Vein endothelial cell (primary cell): ENCODE measurements at places on chromosomes 6 and 20. TPM values are rescaled to one million over a fixed set of nuclear protein-coding genes. Genes with fewer than 3 reads are reported as not detected.

The TTLL9 gene
- total RNA-seq: under 0.01 and 0.10 TPM in 2 replicates

The LTA gene
- total RNA-seq: not detected in 2 replicates

The TNFRSF21 gene
- 88.1 and 150 TPM in 2 replicates for total RNA-seq

The HLA-DOA gene
- total RNA-seq: not detected in 2 replicates

The LHFPL5 gene
- not detected in 2 replicates for total RNA-seq

The MROH8 gene
- 0.98 and 2.1 TPM in 2 replicates for total RNA-seq

The SMLR1 gene
- total RNA-seq: not detected in 2 replicates

The GFOD1 gene
- 19.9 and 42.9 TPM in 2 replicates for total RNA-seq

The IL17F gene
- total RNA-seq: not detected in 2 replicates

The CST7 gene
- not detected in 2 replicates for total RNA-seq

The PROKR2 gene
- not detected in 2 replicates for total RNA-seq

The ZBTB46 gene
- 13.1 and 14.4 TPM in 2 replicates for total RNA-seq

The UNC5CL gene
- total RNA-seq: not detected in 2 replicates

The SRMS gene
- total RNA-seq: not detected in 2 replicates

The HLA-DMA gene
- total RNA-seq: 0.48 and 2.0 TPM in 2 replicates

The BPI gene
- not detected in 2 replicates for total RNA-seq

The TPMT gene
- total RNA-seq: 8.8 and 11.9 TPM in 2 replicates

The FOXS1 gene
- total RNA-seq: 0.48 and 1.3 TPM in 2 replicates

The SDCBP2 gene
- 4.9 and 6.2 TPM in 2 replicates for total RNA-seq

The RIN2 gene
- total RNA-seq: 111 and 159 TPM in 2 replicates

The KDM1B gene
- total RNA-seq: 9.5 and 10.5 TPM in 2 replicates

The PPP1R3D gene
- 7.5 and 8.9 TPM in 2 replicates for total RNA-seq
